ENCODE measurements at places on chromosomes 5 and 9. TPM values are rescaled to one million over a fixed set of nuclear protein-coding genes. Genes with fewer than 3 reads are reported as not detected.

CARD9 gene
- total RNA-seq, result 0.76 TPM

TSPAN17 gene
- total RNA-seq, result 35.8 TPM

CENPH gene
- 24.8 TPM for total RNA-seq

PCDHB7 gene
- total RNA-seq, result 0.63 TPM

CATSPER3 gene
- 0.13 TPM for total RNA-seq

All from mesangial cell (primary cell).